ENCODE measurements at places on chromosomes 12 and 14.
A peak's percentile ranks its signal among the peaks of the same experiment; 100 is the strongest.

DNA sequence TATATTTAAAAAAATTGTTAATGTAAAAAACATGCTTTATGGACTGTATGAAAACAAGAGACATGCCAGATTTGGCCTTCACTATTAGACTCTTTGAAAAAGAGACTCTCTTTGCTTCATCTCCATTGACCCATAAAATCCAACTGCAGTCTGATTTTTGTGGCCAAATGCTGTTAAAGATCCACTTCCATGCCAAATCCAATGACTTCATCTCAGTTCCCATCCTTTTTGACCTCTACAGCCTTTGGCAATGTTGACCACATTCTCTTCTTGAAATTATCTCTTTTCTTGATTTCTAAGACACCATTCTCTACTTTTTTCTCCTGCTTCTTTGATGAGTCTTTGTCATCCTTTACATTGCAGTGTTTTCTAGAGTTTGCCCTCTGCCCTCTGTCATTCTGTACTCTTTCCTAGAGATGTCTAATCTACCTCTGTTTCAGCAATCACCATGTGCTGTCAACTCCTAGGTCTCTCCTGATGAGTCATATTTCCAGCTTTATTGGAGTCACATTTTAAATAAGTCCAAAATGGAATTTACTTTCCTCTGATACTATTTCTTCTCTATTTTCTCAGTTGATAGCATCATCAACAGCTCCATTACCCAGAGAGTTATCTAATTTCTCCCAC is 2.4 kb downstream of the TMPRSS12 start:
- no peak for DNase-seq

DNA sequence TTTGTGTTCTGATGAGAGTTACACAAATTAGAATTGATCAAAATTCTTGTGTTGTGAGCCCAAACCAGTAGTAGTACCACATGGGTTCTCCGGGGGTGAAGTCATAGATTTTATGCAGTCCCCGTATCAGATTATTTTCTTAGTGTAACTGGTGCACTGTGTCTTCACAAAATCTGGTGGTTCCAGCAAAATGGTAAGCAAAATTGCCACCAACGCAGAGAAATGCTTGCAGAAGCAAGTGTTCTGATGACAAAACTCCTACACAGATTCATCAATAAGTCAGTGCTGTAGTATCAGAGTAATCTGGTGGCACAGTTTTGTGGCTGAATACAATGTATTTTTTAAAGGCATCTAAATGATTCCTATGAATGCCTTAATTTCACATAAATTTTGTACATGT is 1.3 kb upstream of the CACNA2D4 start:
- no peak for DNase-seq

- no peak for DNase-seq
Observed at GRCh38 chr12:65606008-65606766, 218.1 kb upstream of the HMGA2 start.

GRCh38 chr14:32020882-32021281 is 56.2 kb upstream of the ARHGAP5 start:
- DNase-seq = no peak

- DNase-seq = no peak
Observed at GRCh38 chr14:63051992-63052391, 6.7 kb upstream of the KCNH5 start.

- no peak for DNase-seq
Observed at GRCh38 chr12:79710707-79711483, 20.1 kb upstream of the PAWR start.

GRCh38 chr12:1926251-1926657 is 7.8 kb upstream of the CACNA2D4 start:
- DNase-seq = peak; percentile 14

DNA sequence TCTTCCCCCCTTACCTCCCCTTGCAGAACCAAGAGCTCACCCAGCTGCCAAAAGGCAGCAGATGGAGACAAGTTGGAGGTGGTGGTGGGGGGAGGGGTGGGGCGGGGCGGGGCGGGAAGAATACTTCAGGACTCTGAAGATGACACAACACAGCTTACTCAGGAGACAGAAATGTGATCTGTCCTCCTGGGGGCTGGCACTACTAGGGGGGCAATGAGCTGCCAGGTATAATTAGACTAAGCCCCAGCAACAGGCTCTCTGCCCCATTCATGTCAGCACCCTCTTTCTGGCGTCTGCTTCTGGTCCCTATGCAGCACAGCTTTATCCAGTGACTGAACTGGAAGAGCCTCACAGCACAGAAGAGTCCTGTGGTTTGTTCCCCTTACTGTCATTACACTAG is 407.0 kb downstream of the MED13L start:
- DNase-seq = no peak

DNA sequence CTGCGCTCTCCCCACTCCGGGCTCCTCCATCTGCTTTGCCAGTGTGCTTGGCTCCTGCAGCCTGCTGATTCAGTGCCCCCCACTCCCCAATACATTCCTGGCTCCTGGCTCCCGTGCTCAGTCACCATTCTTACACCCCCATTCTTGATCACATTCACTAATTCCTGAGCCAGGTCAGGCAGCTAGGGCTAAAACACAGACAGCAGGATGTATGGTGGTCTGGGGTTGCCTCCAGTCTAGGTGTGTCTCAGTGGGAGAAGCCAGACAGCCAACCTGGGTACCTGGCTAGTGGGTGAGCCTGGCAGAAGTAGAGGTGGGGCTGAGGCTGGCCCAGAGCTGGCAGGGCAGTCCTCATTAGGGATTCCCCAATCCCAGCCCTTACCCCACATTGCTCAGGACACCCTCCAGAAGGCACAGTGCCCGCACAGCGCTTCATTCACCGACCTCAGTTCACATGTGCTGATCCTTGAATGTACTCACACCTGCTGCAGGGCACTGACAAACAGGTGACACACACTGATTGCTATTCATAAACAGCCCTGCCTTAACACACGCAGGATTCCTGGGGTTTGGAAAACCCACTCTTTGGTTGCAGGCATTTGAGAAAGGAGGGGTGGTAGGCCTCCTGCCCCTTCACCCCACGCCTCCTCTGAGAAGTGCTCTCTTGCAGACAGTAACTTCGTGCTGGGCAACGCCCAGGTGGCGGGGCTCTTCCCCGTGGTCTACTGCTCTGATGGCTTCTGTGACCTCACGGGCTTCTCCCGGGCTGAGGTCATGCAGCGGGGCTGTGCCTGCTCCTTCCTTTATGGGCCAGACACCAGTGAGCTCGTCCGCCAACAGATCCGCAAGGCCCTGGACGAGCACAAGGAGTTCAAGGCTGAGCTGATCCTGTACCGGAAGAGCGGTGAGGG is 1.7 kb downstream of the KCNH3 start:
- DNase-seq = peak; percentile 17

- no peak for DNase-seq
Observed at GRCh38 chr12:21483531-21483930, 17.9 kb downstream of the RECQL start.

- no peak for DNase-seq
Observed at GRCh38 chr14:101201535-101202151, 298.1 kb upstream of the RTL1 start.

GRCh38 chr12:80794551-80794950 is 77.8 kb downstream of the MYF5 start:
- no peak for DNase-seq

GRCh38 chr14:42994051-42994736 is 1387.5 kb downstream of the LRFN5 start:
- DNase-seq = no peak

- no peak for DNase-seq
Observed at GRCh38 chr12:62581288-62582064, 114.8 kb downstream of the MON2 start.

GRCh38 chr12:30806989-30807694 is 52.4 kb upstream of the CAPRIN2 start:
- peak; percentile 32 for DNase-seq

DNA sequence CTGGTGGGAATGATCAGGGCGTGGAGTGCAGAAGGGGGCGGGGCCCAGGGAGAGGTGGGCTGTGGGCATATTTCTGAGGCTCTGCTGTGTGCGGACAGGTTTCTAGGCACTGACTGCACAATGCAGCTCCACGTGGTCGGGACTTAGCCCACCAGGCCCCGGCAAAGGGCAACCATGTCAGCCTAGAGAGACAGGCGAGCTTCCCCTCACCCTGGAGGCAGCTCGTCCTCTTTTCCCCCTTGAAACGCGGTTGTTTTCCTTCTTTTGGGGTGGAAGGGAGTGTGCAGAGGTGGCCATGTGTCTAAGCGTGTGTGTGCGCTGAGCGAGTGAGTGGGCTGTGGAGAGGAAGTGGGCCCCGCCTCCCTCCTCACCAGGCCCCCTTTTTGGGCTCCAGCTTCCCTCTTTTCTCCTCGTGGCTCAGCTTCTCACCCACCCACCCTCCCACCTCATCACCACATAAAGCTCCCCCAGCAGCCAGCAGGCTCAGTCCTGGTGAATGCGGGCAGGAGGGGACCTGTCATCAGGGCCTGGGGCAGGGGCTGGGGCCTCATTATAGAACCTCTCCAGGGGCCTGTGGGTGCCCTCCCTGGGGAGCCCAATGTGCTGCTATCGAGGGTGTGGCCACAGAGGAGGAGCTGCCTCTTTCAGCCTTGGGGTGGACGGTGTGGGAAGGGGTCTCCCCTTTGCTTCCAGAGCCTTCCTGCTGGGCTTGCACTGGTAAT is 22.0 kb downstream of the LRTM2 start:
- no peak for DNase-seq

DNA sequence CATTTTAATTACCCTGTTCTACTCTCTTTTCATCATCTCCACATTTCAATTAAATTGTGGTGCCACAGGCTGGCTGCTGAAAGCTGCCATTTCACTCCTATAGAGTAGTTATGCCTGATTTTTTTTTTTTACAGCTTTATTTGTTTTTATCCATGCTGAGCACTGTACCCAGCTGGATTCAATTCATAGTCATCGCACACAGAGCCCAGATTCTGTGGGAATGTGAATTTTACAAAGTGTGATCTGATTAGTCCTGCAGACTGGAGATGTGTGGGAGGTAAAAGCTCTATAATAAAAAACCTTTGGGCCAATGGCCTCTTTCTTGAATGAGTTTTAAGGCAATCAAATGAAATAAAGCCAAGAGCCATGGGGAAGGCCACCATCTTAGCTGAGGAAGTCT is 190.2 kb downstream of the ANO4 start:
- DNase-seq = no peak

- peak; percentile 23 for DNase-seq
Observed at GRCh38 chr14:70707138-70708038, 65.7 kb downstream of the TTC9 start.

GRCh38 chr12:13630354-13630753 is 351.0 kb downstream of the GRIN2B start:
- DNase-seq = no peak

- peak; percentile 66 for DNase-seq
Observed at GRCh38 chr12:122079033-122079531, 526 bp downstream of the MLXIP start.

DNA sequence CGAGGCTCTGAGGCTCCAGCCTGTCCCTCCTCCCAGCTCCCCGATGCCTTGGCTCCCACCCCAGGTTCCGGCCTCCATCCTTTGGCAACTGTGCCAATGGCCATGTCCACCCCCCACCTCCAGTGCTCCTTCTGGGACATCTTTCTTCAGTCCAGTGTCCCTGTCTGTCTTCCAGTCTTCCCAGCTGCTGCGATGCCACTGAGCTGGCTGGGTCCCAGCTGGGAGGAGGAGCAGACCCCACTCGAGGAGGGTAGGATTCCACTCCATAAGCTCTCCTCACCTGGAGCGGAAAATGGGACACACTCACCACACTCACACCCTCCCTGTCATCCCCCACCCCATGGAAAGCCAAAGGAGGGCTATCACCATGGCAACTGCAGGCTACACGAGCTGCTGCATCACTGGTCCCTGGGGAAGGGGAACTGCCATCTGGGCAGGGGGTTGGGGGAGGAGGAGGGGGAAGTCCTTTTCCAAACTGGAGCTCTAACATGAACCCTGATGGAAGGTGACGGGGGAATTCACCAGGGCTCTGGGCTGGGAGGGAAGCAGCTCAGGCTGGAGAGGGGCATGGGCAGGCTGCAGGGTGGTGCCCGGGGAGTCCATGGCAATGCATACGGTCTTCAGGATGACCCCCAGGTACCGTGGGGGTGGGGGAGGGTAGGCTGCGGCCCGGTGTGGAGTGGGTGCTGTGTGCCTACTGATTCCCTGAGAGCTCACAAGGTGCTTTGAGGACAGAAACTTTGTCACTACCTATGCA is 94.3 kb downstream of the LRRC74A start:
- DNase-seq = no peak

DNA sequence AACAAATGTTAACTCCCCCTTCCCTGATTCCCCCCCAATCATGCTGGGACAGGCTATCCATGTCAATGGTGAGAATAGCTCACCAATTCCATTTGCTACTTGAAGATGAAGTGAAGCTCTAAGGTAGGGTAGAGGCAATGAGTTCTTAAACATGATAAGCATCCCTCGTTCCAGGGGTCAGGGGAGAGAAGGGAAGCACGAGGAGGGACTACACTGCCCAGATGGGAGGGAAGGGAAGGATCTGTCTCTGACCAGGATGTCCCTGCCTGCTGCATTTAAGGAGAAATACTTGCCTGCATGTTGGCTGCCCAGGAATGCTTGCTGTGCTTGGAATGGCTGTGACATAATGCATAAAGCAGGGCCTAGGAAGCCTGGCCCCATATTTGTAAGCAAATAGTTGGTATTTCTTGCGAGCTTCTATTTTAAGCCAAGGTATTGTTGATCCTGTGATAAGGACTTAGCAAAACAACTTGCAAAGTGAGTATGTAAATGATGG is 155.1 kb downstream of the CEP83 start:
- DNase-seq = no peak

DNA sequence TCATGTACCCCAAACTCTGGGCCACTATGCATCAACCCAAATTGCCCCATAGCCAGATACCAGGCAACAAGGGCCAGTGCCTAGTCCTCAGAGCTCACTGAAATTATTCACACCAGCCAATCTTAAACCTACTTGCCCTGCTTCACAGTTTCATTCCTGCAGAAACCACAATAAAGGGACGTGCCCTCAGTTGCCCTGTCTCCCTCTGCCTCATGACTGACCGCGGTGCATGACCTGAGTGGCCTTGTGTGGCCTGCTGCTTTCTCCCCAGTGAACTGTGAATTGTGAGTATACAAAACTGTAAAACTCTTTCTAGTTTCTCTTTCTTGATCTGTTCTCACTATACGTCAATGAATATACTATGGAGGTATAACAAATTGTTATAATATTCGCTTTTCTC is 490.9 kb upstream of the MIS18BP1 start:
- DNase-seq = no peak

DNA sequence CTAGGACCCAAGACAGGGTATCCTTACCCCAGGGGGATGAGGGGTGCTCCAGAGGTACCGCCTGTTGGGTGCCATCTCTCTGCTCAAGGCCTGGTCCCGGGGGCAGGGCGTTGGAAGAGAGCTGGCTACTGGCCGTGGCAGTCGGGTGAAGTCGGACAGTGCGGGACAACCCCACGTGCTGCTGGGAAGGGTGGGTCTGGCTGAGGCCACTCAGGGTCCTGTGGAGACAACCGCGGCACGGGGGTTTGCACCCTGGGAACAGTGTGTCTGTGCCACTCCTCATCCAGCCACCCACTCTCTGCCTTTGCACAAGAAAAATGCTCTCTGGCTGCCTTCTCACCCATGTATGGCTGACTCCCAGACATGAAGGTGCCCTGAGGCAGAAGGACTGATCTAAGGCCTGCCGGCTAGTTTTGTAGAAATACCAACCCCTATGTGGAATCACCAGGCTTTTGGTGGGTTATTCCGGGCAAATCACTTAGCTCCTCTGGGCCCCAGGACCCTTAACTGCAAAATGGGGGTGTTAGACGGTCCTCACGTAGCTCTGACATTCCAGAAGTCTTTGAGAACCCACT is 56.5 kb downstream of the LTBP2 start:
- DNase-seq = no peak

- DNase-seq = no peak
Observed at GRCh38 chr14:58082011-58082410, 70.0 kb downstream of the ARMH4 start.

All from activated T-cell treated with anti-CD3 and anti-CD28 coated beads, Interleukin-2, amount 50 U/mL, for 48 hours (primary cell).